Activated naive CD4-positive, alpha-beta T cell treated with anti-CD3 and anti-CD28 coated beads for 36 hours (primary cell): ENCODE measurements at places on chromosomes 2 and 18. TPM values are rescaled to one million over a fixed set of nuclear protein-coding genes. Genes with fewer than 3 reads are reported as not detected.

- DNase-seq = no peak
Measured at GRCh38 chr2:235851828-235852525, 316.2 kb downstream of the GBX2 start.

- DNase-seq = no peak
Measured at GRCh38 chr2:237563816-237564215, 2.6 kb upstream of the PRLH start.

RPRM gene
- not detected for total RNA-seq

DNA sequence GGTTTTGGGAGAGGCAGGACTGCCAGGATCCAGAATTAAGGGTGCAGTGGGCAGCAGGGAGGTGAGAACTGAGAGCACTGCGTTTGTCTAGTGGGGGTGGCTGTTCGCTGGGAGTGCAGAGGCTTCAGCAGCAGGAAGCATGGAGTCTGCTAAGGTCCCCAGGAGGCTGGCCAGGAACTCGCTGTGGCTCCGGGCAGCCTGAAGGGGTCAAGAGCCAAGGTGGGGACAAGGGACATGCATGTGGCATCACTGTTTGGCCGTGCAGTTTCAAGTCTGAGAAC is 43.2 kb upstream of the SEMA4C start:
- DNase-seq = no peak

PSMA8 gene
- 2.1 TPM for total RNA-seq

MAP2 gene
- 0.67 TPM for total RNA-seq

KCNJ3 gene
- not detected for total RNA-seq

GRCh38 chr2:11032396-11032795 is 120.7 kb downstream of the KCNF1 start:
- no peak for DNase-seq

HS6ST1 gene
- total RNA-seq = 8.2 TPM

DNA sequence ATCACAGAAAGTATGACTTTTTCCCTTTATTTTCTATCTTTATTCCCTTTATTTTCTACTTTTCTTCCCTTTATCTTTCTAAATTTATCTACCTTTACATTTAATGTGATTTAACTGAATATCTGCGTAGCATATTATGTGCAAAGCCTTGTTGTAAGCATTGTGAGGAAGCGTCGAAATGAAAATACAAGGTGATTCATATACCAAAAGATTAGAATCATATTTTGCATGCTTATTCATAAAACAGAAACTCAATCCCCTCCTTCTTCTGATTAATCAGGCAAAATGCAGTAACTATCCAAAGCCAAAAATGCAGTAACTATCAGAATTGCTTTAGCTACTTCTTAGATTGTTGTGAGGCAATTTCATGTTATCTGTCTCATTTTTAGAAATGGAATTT is 393.0 kb downstream of the CDH19 start:
- no peak for DNase-seq

DNAH6 gene
- 0.62 TPM for total RNA-seq

TMEM247 gene
- not detected for total RNA-seq

GRCh38 chr2:101794141-101794540 is 96.6 kb downstream of the MAP4K4 start:
- no peak for DNase-seq

GRCh38 chr2:186129767-186130581 is 356.1 kb upstream of the ZC3H15 start:
- DNase-seq = no peak

- no peak for DNase-seq
Measured at GRCh38 chr2:45435316-45435715, 175.8 kb downstream of the SRBD1 start.

TMEM37 gene
- not detected for total RNA-seq

DNA sequence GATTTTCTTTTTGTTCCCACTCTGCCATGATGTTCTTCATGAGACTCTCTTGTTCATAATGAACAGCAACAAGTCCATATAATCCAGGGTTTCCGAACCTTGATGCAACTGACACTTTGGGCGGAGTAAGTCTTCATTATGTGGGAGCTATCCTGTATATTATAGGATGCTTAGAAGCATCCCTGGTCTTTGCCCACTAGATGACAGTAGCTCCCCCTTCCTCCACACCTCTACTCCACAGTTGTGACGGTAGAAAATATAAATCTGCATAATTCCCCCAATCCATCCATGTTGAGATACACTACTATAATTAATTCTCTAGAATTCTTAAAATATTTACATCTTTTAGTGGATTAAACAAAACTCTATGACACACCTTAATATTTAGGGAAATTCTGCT is 482.2 kb upstream of the CELF4 start:
- no peak for DNase-seq

UGT1A3 gene
- total RNA-seq = not detected

- DNase-seq = no peak
Measured at GRCh38 chr2:218317303-218317630, 25.0 kb upstream of the TMBIM1 start.

NAT8 gene
- not detected for total RNA-seq

DNA sequence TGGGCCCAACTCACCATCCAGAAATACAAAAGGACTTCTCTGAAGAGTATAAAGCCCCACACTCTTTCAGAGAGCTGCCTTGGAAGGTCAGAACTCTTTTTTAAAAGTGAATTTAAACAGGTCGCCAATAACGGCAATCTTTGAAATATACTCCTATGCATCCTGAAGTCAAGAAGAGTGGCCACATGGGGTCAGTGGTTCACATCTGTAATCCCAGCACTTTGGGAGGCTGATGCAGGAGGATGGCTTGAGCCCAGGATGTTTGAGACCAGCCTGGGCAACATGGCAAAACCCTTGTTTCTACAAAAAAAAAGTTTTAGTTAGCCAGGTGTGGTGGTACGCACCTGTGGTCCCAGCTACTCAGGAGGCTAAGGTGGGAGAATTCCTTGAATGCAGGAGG is 68.1 kb upstream of the FZD7 start:
- peak; percentile 8 for DNase-seq

DNA sequence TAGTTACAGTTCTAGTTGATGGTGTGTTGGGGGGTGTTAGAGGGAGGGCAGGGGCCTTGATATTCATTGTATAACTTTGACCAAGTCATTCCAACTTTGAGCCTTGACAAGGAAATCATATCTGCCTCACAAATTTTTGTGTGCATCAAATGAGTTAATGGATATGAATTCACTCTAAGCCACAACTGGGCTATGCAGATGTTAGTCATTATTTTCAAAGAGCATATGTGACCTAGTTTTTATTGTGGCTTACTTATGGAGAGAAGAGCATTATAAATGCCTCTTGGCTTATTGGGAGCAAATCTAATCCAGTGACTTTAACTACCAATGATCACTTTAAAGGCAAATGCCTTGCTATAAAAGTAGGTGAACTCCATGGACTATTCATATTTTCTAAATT is 250.2 kb downstream of the LPIN1 start:
- DNase-seq = no peak

- no peak for DNase-seq
Measured at GRCh38 chr18:33987206-33987605, 237.5 kb downstream of the NOL4 start.

- DNase-seq = no peak
Measured at GRCh38 chr18:79698668-79699335, 19.2 kb downstream of the CTDP1 start.

- DNase-seq = no peak
Measured at GRCh38 chr2:173358616-173359015, 3.9 kb downstream of the CDCA7 start.

DNA sequence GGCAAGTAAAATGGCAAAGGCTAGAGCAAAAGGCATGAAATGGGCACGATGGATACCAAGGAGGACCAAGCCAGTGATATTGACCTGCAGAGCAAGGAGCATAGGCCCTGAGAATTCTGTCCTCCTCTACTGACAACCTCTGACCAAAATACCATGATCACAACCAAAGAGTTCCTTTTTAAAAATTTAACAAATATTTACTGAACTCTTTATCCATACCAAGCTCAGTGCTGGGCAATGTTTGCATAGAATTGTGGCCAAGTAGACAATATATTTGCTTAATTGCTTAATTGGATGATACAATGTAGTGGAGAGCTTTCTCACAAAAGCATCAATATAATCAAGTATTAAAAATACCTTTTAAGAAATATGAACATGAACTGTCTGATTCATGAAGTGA is 265.7 kb downstream of the ICOS start:
- no peak for DNase-seq
